ENCODE measurements at places on chromosomes 13 and 19.
A peak's percentile ranks its signal among the peaks of the same experiment; 100 is the strongest.

GRCh38 chr19:12838182-12838885 is at the start of gene MAST1:
MAST1 (plus strand) TSS chr19:12838515; CDS start chr19:12838573, 58 bp downstream.
- peak; percentile 60 for DNase-seq

DNA sequence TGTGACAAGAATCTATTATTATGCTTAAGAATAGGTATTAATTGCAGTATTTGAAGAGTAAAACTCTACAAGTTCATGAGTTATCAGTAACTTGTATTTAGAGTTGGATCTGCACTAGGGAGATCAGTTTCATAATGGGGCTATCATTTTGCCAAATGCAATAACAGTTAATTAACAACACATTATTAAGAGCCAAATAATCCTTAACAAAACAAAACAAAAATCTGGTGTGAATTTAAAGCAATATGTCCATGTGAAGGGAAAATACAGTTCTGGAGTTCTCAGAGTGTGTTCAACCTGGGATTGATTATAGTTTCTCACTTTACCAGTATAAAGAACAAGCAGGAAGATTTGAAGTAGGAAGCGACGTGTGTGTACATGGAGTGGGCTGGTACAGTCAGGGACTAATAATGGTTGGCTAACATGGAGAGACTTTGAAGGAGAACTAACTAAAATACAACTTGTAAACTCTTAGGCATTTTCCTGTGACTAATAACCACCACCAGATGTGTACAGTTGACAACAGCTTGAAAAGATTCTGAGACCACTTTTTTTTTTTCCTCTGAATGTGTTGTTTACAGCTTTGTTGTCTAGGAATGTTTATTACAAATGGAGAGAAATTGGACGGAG is 58.5 kb downstream of the POSTN start:
- no peak for DNase-seq

GRCh38 chr19:32878988-32879387 is 9.4 kb upstream of the SLC7A9 start:
- no peak for DNase-seq

GRCh38 chr13:54687173-54687572 is 1658.6 kb downstream of the OLFM4 start:
- no peak for DNase-seq

Measured in activated CD4-positive, alpha-beta T cell treated with anti-CD3 and anti-CD28 coated beads, Interleukin-2, amount 50 U/mL, for 48 hours (primary cell).